ENCODE measurements at places on chromosomes 6 and 20.

GRCh38 chr20:37529214-37529967, 1.7 kb upstream of the BLCAP start:
- no peak for DNase-seq

GRCh38 chr6:160837146-160837545, 135.1 kb downstream of the PLG start:
- DNase-seq, result no peak

GRCh38 chr20:63692436-63693082, 3.9 kb upstream of the TNFRSF6B start:
- no peak for DNase-seq

DNA sequence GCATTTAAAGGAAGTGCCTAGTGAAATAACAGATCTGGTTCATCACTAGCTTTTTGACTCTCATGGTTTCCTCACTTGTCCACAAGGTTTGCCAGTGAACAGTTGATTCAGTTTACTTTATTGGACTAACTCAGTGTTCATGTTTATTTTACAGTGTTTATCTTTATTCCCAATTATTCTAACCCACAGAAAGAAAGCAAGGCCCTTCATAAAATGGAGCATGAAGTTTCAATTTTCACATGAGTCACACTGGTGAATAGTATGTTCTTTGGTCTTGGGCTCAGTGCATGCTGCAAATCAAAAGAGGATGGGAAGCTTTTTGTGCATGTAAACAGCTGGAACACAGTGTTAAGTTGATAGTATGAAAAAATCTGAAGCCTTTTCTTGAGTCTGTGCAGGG, 217.6 kb upstream of the HDDC2 start:
- no peak for DNase-seq

DNA sequence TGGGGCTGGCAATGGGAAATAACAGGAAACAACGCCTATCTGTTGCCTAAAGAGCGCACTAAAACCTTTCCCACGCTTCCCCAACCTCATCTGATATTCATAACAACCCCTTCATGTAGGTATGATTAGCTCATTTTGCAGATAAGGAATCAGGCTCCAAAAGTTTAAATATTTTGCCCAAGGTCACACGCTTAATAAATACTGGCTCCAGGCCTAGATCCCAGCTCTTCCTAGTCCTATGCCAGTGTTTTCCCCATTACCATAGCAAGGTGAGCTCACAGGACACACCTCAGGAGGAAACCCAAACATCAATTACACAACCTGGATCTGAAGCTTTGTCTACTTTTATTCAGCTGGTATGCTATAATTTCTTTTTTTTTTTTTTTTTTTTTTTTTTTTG, 19.6 kb downstream of the MBOAT1 start:
- no peak for DNase-seq

- no peak for DNase-seq
These were observed 9.9 kb downstream of the PSMA7 start for GRCh38 chr20:62133051-62133845.

DNA sequence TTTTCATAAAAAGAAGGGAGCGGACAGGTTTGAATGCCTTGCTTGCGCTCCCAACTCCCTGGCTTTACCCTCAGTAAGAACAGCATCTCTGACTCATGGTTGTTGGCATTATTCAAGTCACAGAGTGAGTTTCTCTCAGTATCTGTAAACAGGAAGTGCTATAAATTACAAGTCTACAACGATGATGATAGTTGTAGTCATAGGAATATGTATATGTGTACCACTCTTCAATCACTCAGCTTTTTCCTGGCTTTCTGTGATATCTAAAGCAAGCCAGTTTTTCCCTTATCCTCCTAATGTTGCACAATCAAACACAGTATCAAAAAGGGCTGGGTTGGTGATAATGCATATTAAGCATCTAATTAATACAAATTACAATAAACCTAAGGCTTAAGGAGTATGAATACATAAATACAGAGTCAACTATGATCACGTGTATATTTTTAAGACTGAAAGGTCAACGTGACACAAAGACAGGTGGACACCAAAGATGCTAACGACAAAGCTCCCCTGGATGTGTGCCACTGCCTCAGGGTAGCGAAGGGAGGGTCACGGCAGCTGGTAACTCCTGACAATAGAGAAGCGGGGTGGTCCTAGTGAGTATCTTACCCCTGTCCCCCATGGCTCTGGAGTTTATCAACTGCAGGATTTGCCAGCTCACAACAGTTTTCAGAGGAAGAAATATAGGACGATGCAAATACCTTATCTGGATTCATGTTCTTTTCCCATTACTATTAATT, 202.8 kb downstream of the BTBD9 start:
- no peak for DNase-seq

GRCh38 chr6:87968435-87969278, 79.0 kb upstream of the SPACA1 start:
- DNase-seq, result no peak

- no peak for DNase-seq
These were observed 428.6 kb downstream of the HACE1 start for GRCh38 chr6:104431096-104431495.

DNA sequence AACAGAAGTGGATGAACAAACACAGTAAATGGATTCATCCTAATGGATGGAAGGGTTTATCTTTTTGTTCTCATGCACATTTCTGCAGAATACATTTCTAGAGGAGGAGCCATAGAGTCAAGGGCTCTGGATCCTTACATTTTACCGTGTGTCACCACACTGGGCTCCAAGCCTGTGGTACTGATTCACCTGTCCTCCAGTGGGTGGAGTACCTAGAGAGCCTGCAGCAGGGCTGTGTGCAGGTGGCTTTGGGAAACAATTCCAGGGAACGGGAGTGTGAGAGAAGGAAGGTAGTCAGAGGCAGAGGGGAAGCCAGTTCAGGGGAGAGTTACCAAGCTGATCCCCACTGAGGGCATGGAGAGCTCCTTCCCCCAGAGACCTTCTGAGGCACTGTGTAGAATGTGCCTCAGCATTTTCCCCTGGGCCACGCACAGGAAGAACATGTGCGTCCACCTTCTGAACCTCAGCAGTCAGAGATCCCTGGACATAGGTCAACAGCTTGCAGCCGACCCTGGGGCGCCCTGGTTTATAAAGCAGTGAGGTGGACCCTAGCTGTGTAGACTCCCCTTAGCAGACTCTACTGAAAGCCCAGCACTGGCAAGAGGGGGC, 85.3 kb upstream of the SLC22A23 start:
- DNase-seq, result no peak

DNA sequence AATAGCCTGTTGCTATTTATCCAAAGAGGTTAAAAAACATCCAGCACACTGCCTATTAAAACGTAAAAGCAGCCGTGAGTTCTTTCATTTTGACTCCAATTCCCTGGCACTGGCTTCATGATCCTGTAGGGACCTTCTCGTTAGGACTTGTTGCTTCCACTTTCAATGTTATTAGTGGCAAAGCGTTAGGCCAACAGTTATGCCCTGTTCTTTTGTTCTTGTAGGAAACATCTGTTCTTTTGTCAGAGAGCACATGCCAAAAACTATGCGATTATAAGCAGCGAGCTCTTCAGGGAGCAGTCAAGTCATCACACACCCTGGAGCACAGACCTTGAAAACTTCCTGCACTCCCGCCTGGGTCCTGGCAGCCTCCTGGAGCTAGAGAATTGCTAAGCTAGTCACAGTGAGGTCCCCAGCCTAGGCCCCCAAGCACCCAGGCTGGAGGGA, 609.5 kb upstream of the ARID1B start:
- no peak for DNase-seq

GRCh38 chr20:38804221-38804620, 1.3 kb upstream of the PPP1R16B start:
- DNase-seq, result no peak

DNA sequence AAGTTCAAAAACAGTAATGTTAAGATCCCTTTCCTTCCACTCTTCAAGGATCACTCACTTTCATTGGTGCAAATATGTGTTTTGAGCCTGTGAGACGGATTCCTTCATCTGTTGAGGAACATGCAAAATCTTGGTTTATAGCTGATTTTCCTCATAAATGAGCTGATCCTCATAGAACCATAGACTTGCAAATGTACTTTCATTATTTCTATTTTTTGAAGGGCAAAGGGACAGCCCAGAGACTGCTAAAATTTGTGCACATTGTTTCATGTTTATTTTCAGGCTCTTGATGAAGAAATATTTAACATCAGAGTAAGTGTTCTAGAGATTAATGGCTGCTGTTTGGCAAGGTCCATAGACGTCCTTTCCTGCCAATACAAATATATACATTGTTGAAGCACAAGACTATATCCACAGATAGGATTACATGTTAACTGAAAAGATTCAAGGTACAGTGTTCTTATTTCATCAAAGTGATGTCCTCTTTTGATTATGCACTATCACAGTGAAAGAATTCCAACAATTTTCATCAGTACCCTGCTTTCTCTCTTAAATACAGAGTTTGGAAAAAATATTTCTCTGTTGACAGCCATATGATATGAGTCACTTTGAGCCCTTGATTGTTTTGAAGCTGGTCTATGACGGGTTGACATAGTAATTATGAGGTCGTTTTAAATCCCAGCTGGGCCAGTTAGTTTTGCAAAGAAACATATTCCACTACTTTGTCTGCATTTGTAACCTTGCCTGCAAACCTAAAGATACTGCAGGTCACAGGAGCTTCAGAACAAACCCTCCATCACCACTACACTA, 95.7 kb downstream of the FILIP1 start:
- no peak for DNase-seq

GRCh38 chr6:148250975-148251685, 91.5 kb upstream of the SASH1 start:
- DNase-seq, result no peak

- DNase-seq, result no peak
These were observed 273.2 kb downstream of the HIVEP2 start for GRCh38 chr6:142671791-142672190.

DNA sequence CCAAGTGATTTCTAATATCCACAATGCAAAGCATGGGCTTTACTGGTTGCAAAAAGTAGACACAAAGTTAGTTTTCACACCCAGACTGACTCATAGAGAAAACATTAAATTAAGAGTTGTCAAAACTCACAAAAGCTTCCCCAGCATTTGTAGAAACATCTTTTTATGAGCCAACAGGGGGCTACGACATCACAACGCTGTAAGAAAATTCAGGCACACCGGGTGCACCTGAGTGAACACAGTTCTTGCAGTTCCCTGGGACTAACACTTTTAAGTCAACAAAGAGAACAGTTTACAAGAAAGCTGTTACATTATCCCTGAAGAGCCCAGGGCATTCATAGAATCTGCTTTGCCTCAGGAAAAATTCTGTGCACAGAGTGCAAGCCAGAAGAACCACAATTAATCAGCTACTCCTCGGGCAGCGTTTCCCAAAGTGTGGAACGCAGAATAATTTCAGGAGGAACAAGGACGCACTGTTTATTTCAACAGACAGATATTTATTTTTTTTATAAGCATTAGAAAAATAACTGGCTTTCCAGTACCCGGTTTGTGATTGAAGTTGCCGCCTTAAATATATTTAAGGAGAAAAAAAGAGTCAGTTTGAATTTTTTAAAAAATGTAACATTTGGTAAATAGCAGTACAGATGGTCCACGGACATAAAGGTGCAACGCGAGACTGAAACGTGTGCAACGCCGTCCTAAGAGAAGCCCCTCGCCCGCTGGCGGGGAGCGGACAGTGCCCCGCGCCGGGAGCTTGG, 1.2 kb downstream of the NCOA5 start:
- DNase-seq, result no peak

DNA sequence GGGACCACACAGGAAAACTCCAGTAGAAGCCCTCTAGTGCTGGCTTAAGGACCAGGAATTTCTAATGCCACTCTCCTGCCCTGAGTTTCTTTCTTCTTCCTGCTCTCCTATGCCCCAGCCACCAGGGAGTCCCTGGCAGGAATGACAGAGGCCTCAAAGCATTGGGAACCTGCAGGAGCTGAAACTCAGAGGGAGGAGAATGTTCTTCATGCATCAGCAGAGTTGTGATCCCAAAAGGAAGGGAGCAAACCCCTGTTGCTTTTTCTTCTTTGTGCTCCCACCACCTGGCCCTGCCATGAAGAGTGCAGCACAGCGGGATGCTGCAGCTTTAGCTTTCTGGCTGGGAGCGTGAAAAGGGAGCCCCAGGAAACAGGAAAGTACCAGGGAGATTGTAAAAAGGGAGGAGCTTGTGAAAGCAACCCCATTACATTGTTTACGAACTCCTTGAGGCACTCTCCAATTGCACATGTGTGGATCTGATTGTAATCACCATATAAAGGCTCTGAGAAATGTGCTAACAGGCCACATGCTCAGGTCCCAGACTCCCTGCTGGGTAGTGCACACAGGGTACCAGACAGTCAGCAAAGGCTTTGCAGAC, 34.7 kb upstream of the FKBP1A start:
- DNase-seq, result no peak

GRCh38 chr6:44113414-44113813, 13.8 kb downstream of the MRPL14 start:
- DNase-seq, result no peak

DNA sequence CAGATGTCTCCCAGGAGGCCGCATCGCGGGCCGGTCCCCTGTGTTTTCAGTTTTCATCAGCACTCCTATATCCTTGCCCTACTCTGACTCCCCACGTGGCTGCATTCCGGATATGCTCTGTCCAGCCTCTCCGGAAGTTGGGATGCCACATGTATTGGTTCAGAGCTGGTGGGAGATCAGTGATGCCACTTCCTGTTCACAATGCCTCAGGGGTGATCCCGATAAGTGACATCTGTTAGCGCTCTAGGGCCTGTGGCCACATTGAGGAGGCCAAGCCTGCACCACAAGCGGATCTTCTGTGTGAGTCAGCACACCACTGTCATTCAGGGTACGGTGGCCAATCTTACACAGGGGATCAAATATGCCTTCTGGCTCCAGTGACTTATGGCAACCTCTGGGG, 57.8 kb downstream of the PPP1R3G start:
- no peak for DNase-seq

GRCh38 chr20:39445095-39445494, 483.0 kb downstream of the DHX35 start:
- no peak for DNase-seq

DNA sequence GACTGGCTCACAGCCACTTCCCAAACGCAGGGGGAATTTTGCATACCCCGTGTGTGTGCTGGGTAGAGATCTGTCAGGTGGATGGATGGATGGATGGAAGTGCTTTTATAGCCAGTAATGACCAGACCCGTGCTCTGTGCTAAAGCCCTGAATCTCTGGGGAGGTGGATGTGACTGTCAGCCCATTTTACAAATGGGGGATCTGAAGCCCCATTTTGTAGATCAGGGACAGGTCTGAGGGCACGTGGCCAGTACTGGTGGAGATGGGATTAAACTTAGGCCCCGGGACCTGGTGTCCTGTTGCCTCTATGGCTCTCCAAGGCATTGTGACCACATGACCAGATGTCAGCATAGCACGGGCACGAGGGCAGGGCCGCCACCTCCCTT, 38.2 kb upstream of the ZBP1 start:
- DNase-seq, result no peak
